ENCODE measurements at places on chromosomes 16 and 17.
A peak's percentile ranks its signal among the peaks of the same experiment; 100 is the strongest.

GRCh38 chr17:17491546-17491988 is 4.6 kb downstream of the RASD1 start:
- no peak for DNase-seq

- no peak for DNase-seq
These were observed 19.3 kb upstream of the ITGA2B start for GRCh38 chr17:44408786-44409185.

DNA sequence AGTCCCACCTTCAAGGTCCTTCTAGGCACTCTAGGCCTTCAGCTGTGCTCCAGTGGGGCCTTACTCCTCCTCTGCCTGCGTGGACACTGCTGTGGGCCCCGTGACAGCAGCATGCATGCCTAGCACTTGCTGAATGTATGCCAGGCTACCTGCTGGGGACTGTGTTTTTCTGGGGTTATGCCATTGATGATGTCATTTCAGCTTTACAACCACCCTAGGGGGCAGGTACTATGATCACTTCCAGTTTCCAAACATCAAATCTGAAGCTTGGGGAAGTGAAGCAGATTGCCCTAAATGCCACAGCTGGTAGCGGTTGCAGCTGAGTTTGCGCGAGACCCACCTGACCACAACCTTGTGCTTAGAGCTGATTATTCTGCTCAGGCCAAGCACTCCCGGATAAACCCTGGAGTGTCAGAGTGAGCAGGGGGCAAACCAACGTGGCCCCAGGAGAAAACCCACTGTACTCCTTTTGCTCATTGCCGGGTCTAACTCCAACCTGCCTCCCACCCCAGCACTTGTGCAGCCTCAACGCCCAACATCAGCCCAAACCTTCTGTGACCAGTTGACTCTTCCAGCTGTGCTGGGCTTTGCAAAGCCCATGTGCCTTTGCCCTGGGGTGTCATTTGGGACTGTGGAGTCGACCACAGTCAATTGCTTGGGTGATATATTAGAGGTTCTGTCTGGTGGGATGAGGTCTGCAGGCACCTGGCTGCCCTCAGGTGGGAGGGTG is 168.4 kb downstream of the ENGASE start:
- peak; percentile 28 for DNase-seq

- no peak for DNase-seq
These were observed 14.1 kb upstream of the FOXJ1 start for GRCh38 chr17:76154936-76155845.

DNA sequence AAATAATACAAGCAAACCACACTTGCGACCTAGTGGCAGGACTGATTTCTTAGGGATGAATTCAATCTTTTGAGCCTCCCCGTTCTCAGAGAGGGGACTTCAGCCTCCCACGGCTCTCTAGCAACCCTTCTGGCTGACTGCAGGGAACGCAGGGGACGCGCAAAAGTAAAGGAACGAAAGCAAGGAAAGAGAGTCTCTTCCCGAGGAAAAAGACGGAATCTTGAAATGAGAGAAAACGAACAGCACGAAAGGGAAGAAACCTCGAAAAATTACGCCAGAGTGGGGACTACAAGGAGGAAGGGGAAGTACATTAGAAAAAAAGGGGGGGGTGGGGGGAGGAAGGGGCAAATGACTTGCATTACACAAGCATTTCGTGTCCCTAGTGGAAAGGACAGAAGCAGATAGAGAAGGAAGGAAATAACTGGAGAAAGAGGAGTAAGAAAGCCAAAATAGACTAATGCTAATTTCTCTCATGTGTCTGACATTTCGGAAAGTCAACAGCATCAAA is 1.2 kb downstream of the GRB2 start:
- DNase-seq: peak; percentile 61

DNA sequence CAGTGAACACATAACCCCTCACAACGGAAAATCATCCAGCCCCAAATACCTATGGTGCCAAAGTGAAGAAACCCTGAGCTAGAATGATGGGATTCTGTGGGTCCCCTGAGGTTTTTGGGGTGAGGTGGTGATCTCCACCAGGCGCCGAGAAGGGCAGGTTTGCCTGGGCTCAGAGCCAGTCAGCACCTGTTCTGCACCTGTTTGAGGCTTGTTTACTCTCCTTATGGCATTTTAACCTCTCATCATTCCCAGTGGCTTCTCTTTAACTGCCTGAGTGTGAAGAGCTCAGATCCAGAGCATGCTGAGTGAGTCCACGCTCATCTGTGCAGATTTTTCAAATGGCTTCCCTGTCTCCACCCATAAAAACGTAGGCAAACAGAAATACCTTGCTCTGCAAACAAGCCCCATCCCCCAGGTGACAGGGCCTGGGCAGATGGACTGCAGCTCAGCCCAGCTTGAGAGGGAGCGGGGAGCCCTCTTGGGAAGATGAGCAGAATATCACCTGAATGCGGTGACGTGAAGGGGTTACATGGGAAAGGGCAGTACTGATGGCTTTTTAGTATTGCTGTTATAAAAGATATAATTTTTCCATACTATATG is 40.1 kb upstream of the CLEC19A start:
- DNase-seq: no peak

Measured in H54 (cell line).